Chondrocyte (in vitro differentiated cells): ENCODE measurements at places on chromosomes 7 and 10. TPM values are rescaled to one million over a fixed set of nuclear protein-coding genes. Genes with fewer than 3 reads are reported as not detected.

The SLC16A12 gene
- 2.6 to 5.2 TPM (median 2.8 TPM) in 3 replicates for total RNA-seq

The INSYN2A gene
- total RNA-seq = 0.10 to 0.68 TPM (median 0.13 TPM) in 3 replicates

The IQCE gene
- total RNA-seq = 9.3 to 20.2 TPM (median 10.0 TPM) in 3 replicates

The FEZF1 gene
- not detected in 3 replicates for total RNA-seq

The GALNT17 gene
- 20.6 to 24.4 TPM (median 24.2 TPM) in 3 replicates for total RNA-seq

The ATG9B gene
- 1.5 to 1.6 TPM in 2 of 3 replicates, not detected in the other for total RNA-seq
